ENCODE measurements at places on chromosomes 4 and X. TPM values are rescaled to one million over a fixed set of nuclear protein-coding genes. Genes with fewer than 3 reads are reported as not detected.

TSPAN7 gene
- total RNA-seq, result not detected

ADH7 gene
- not detected for total RNA-seq

LRRC66 gene
- 0.18 TPM for total RNA-seq

EVC2 gene
- 5.9 TPM for total RNA-seq

DNA sequence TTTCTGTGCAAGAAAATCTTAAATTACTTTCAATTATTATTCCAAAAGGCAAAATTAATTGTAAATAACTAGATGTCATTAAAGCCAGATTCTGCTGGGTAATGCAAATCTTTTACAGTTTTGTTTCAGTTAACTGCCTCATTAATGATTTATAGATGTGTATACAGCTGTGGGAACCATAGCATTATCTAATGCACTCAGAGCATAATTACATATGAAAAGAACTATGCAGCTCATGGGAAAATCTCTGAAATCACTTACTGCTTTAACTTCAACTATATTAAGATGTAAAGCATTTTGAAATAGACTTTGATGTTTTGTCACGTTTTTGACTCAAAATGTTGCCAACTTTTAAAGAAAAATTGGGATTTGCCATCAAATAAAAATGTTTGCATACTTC lies 630.3 kb upstream of the KLHL4 start:
- no peak for DNase-seq

Measured in IMR-90 (cell line).